ENCODE measurements at places on chromosomes 3 and 15.

DNA sequence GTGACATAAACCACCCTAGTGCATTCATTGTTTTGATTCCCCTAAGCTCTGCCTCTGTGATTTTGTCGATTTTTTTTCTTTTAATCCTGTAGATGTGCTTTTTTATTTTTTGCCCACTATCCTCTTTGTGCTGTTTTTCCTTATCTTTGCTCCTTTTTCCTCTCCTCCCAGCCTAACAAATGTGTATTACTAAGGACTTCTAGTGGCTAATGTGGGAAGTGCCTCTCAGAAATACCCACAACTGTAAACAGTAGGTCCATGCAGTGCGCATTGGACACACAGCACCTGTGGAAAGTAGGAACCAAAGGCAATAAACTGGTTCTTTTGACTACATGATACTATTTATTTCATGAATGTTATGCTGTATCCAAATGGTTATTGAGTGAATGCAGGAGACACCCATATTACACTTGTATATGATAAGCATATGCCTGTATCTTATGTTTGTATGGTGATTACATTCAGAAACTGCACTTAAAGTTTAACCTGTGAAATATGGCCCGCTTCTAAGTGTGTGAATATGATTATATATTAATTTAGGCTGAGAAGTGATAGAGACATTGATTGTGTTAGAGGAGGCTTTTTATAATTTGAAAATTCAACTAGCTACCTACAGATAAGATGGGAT is 147.8 kb downstream of the PLCL2 start:
- DNase-seq = no peak

DNA sequence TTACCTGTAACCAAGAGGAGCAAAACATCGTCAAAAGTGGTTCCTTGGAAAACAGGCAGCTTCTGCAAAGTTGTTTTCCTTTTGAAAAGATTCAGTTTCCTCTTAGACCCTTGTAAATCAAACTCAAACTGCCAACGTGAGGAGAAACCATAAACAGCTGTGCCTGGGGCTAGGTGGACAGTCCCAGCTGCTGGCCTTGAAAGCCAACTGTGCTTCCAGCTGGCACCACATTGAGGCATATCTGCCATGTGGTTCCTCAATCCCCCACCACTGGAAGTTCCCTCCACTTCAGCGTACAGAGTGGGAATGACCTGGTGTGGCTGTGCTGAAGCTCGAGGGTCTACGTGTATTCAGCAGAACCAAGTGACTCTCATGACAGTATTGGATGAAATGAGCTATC is 40.9 kb downstream of the HRH1 start:
- peak; percentile 8 for DNase-seq

DNA sequence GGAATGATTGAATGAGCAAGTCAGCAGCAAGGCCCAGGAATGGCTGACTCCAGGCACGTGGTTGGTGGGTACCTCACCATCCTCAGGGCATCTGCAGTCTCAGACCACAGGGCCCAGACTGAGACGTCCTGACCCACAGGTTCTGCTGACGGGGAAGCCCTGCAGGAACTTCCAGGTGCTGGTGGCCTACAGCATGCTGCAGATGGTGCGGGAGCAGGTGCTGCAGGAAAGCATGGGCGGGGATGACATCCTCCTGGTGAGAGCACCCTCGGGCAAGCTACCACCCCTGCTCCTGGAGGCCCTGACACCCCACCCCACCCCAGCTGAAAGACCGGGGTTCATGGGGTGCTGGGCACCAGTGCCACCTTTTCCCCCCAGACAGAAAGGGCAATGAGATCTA is 14.1 kb downstream of the TBC1D21 start:
- no peak for DNase-seq

- DNase-seq = no peak
Measured at GRCh38 chr3:95899911-95900310, 914.5 kb upstream of the EPHA6 start.

- DNase-seq = no peak
Measured at GRCh38 chr3:184366619-184367289, 5.2 kb downstream of the POLR2H start.

- no peak for DNase-seq
Measured at GRCh38 chr15:91308199-91308598, 208.1 kb downstream of the SV2B start.

DNA sequence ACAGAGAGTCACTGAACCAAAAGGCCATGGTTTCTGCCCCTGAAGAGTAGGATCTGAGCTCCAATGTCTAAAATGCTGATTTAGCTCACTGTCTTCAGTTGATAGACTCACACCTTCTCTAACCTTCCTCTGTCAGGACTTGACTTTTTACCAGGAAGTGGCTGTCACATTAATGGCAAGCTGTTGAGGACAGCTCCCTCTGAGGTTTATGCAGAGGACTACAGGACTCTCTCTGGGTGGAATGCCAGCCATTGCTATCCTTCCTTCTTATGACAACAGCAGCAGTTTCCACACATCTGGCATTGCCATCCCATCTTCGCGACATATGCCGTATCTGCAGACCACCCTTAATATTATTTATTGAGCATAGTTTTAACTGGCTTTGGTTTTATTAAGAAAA is 103.8 kb upstream of the PRICKLE2 start:
- DNase-seq = no peak

DNA sequence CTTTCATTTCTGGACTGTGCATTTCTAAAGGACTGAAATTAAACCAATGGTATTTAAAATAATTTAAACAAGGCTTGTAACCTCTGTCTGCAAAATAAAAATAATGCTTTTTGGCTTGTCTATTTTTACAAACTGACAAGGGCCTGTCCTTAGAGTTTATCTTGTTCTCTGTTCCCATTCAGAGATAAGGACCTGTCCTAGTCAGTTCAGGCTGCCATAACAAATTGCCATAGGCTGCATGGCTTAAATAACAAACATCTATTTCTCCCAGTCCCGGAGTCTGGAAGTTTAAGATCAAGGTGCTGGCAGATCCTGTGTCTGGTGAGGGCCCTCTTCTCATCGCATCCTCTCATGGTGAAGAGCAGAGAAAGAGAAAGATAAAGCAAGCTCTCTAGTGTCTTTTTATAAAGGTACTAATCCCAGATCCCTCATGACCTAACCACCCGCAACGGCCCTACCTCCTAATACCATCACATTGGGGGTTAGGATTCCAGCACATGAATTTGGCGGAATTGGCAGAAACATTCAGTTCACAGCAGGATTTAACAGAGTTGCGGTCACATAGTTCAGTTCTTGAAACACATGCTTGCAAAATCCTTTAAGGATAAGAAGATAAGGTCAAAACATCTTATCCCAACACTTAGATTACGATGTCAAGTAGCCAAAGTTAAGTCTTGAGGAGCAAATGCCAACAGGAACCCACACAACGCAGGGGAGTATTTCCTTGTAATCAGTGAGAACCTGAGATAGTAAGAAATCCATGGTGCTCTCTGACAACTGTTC is 17.8 kb downstream of the KBTBD8 start:
- DNase-seq = no peak

GRCh38 chr3:181455276-181455675 is 256.4 kb upstream of the SOX2 start:
- no peak for DNase-seq

GRCh38 chr3:63400246-63400860 is 122.2 kb downstream of the SYNPR start:
- no peak for DNase-seq

DNA sequence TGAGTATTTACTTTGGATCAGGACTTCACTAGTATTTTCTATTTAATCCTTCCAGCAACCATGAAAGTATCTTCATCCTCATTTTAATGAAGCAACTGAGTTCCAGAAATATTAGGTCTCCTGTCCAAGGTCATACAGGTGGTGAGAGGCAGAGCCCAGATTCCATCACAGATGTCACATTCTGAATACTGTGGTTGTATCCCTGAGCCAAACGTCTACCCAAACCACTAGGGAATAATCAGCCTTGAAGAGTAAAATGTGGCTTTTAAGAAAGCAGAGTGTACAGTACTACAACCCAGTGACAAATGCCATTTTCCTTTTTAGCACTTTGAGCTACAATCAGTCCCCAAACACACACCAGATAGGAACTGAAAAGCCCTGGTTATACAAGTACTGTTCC is 93.3 kb upstream of the TRIM42 start:
- no peak for DNase-seq

- no peak for DNase-seq
Measured at GRCh38 chr3:38916706-38917105, 100.7 kb upstream of the SCN10A start.

DNA sequence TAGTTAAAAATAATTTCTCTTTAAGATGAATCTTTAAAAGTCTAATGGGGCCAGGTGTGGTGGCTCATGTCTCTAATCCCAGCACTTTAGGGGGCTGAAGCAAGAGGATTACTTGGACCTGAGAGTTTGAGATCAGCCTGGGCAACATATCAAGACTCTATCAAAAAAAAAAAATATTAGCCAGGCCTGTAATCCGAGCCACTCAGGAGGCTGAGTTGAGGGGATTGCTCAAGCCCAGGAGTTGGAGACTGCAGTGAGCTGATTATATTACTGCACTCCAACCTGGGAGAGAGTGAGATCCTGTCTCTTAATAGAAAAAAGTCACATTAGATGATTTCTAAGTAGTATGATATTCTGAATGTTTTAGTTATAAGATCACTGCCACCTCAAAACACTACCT is 322.0 kb upstream of the MANF start:
- no peak for DNase-seq

GRCh38 chr15:94238539-94239118 is 7.3 kb downstream of the MCTP2 start:
- peak; percentile 10 for DNase-seq

- DNase-seq = no peak
Measured at GRCh38 chr3:35071772-35072171, 567.6 kb upstream of the ARPP21 start.

- DNase-seq = no peak
Measured at GRCh38 chr3:126211569-126211968, 31.2 kb upstream of the ALDH1L1 start.

- DNase-seq = no peak
Measured at GRCh38 chr3:138349926-138350665, 1.7 kb downstream of the MRAS start.

GRCh38 chr3:169085827-169086226 is 577.7 kb downstream of the MECOM start:
- no peak for DNase-seq

- DNase-seq = no peak
Measured at GRCh38 chr3:153026026-153026425, 136.0 kb upstream of the RAP2B start.

- DNase-seq = peak; percentile 44
Measured at GRCh38 chr15:62344806-62345539, 179.9 kb upstream of the C2CD4B start.

- peak; percentile 20 for DNase-seq
Measured at GRCh38 chr3:50167069-50167840, 12.1 kb downstream of the SEMA3F start.

- no peak for DNase-seq
Measured at GRCh38 chr3:64494526-64494925, 193.3 kb downstream of the ADAMTS9 start.

GRCh38 chr3:132196113-132196512 is 121.1 kb upstream of the ACP3 start:
- no peak for DNase-seq

GRCh38 chr3:106302451-106303221 is 433.8 kb upstream of the CBLB start:
- no peak for DNase-seq

GRCh38 chr15:62392376-62392775 is 227.3 kb upstream of the C2CD4B start:
- peak; percentile 51 for DNase-seq

DNA sequence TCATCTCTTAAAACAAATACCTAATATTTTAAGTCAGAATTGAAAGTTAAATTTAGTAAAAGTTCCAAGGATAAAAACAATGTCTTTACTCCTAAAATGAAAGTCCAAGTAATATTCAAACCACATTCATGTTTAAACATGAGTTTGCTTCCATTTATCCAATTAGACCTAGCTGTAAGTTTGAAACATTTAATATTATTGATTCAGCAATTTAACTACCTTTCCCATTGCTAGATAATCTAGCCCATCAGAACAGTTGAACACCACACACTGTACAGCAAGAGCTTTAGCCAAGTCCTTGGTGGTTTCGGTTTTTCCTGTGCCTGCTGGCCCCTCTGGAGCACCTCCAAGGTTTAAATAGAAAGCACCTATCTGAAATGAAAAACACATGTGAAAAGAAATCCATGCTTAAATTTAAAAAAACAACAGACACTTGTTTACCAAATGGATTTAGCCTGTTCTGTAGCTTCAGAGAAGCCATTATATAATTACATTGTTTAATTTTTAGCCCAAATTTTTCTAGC is 97.8 kb downstream of the DNAH12 start:
- DNase-seq = no peak

- DNase-seq = no peak
Measured at GRCh38 chr3:186589121-186589520, 18.6 kb downstream of the DNAJB11 start.

DNA sequence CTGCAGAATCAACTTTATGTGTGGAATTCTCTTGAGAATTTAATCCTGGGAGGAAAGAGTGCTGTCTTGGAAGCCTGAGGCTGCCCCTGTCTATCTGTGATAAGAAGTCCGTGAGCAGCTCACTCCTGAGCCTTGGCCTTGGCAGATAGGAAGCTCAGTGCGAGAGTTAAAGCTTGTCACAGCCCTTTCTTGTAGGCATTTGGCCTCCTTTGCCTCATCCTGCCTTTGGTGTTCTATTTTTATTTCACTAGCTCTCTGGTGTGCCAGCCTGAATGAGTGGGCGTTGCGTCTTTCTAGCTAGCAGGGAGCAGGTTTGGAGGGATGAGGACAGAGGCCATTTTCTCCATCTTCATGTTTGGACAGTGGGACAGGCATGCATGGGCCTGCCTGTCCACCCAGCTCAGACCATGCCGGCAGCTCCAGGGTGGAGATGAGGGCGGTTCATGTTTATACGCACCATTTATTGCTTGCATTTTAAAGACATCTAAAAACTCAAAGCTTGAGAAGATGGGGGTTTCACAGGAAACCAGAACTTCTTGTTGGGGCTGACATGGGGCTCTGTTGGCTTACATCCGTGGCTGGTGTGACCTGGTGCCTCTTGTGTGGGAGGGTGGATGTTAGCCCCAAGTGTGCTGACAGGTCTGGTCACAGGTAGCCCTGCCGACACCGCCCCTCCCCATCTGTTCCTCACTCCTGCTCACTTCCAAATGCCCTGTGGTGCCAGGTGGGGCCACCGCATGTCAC is 29.8 kb downstream of the IRAK2 start:
- DNase-seq = peak; percentile 5

DNA sequence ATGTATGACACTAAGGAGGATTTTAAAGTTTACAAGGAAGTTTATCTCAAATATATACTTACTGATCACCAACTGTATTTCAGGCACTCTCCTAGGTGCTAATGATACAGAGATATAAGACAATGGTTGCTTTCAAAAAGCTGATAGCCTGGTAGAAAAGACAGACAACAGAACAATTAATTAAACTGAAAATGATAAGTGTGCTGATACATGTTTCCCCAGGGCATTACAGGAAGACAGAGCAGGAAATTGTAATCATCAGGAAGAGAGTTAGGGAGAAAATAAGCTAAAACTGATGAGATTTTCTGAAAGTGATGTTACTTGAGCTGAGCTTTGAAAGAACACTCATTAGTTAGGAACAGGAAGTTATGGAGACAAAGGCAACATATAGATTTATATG is 229.7 kb downstream of the RSRC1 start:
- DNase-seq = no peak
